NCI-H1105 (cell line): ENCODE measurements at places on chromosomes 5 and 9.

DNA sequence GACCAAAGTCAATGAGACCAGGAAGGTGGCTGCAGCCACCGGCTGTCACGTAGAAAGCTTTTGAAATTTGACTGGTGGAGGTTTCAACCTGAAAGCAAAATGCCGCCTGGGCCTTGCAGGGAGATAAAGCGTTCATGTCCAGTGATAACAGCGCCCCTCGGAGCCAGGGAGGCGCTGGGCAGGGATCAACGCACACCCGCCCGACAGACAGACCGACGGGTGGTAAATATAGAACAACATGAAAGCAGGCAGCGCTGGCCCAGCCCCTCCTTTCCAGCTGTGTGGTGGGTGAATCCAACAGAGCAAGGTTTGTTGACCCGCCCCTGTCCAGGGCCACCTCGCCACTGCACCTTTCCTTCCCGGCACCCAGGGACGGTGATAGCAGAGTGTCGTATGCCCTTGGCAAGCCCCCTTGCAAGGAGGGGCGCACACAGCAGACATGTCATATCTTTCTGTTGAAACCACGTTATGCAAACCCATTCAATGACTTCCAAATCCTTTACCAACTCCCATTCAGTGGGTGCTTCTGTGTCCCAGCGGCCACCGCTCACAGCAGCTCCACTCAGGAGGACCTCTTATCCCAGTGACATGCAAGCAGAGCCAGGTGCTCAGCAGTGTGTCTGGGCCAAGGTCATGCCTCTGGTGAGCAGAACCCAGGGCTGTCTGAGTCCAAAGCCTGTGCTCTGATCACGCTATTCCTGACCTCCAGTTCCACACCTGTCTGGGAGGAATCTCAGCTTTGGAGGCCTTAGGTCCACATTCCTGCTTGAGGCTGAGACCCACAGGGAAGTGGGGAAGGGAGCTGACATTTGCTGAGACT, 38.7 kb downstream of the NKX2-5 start:
- DNase-seq: no peak

DNA sequence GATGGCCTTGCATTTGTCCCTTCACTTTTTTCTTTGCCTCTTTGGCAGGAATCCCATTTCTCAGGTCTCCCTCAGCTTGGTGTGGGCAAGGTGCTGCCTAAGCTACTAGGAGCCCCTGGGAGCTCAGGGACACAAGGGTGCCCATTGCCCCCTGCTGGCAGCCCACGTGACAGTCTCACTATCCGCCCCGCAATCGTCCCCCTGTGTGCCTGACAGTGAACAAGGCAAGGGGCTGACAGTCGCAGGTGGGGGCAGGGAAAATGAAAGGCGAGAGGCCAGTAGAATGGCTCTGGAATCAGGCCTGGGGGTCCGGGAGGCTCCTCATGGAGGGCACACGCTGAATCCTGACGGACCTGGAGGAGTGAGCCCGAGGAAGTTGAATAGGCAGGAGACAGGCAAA, 2.0 kb upstream of the PCDH12 start:
- no peak for DNase-seq

GRCh38 chr5:113224605-113225065, 210.2 kb downstream of the TSSK1B start:
- no peak for DNase-seq

GRCh38 chr9:76290555-76290954, 103.7 kb downstream of the RFK start:
- no peak for DNase-seq

GRCh38 chr5:143014017-143014651, 244.0 kb downstream of the ARHGAP26 start:
- DNase-seq: no peak

DNA sequence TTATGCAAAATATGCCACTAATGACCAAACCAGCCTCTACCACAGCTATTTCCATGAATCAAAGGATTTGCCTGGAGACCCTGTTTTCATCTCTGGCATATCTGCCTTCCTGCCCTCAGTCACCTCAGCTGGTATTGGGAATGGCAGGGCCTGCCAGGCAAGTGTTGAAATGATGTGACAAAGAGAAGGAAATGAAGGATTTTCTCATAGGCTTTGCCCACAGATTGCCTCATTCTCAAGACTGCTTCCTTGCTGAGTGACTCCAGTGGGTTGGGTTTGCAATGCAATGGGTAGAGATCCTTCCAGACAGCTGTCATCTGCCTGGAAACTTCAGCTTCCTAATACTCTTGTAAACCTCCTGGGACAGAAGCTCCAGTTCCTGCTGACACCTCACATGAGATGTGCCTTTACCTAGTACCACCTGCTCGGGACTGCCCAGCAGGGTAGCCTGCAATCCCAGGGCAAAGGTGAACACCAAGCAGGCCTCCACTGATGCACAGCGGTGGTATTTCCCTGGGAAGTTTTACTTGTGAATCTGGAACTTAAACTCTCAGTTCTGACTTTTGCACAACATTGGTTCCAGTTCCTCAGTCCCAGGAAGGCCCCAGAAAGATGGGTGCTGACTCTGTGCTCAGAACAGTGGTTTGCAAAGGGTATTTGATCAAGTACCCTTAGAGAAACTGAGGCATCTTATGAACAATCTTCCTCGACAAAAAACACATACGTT, 64.8 kb upstream of the SLC1A1 start:
- no peak for DNase-seq

- no peak for DNase-seq
Observed at GRCh38 chr9:134947265-134947955, 29.7 kb upstream of the FCN1 start.

DNA sequence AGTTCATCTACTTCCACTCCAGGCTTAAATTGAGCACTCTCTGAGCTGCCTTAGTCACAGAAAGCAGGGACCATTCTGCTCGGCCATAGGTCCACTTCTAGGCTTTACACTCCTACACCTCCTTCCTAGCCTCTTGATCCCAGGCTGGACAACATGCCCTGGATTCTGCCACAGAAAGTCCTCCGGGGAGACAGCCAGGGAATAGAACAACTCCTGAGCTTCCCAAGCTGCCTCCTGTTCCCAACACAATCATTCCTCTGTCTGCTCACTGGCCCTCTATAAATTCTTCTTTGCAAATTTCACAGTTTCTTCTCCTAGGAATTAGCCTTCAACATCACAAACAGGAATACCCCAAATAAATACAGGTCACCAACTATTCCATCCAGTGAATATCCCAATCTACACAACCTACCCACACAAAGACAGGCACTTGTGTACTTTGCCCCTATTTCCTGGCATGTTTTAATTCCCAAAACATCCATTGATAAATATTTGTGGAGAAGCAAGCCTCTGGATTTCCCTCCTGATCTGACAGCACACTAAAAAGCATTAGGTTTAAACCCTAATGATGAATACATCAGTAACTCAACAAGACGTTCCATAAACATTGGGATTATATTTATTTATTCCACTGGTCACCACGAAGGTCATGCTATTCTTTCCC, 125.5 kb downstream of the ENC1 start:
- no peak for DNase-seq

DNA sequence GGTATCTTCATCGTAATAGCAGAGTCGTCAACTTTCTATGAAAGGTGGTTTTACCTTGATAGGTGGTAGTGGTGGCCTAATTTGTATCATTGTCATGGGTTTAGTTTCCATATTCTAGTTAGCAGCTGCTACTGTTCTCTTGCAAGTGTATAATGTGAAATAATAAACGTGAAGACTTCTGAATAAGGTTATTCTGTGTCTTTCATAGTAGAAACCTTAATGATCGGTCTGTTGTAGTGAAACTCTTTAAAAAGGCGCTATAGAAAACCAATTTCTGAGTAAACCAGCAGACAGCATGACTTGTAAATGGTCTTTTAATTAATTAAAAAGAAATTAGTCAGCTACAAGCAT, 1.6 kb downstream of the SET start:
- DNase-seq: no peak

GRCh38 chr9:96460470-96460869, 10.5 kb downstream of the HABP4 start:
- DNase-seq: no peak

DNA sequence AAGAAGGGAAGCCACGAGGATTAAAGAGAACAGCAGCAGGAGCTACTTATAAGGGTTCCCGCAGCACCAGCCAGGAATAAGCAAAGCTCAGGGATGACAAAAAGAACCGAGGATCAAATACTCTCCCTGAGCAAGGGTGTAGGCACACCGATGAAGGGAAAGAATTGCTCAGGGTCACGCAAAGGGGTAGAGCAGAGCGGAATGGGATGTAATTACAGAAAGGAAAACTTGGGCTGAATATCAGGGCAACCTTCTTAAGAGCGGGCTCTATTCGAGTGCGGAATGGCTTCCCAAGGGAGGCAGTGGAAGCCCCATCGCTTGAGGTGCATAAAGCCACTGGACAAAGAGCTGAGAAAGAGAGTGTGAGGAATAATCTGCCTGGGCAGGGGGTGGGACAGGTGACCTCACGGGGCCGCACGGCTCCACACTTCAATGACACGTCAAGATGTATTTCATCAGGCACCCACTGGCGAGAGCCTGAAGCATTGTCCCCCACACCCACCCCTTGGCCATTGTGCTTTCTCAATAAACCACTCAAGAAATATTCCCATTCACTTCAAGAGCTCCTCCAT, 162.2 kb downstream of the EBF1 start:
- DNase-seq: no peak

DNA sequence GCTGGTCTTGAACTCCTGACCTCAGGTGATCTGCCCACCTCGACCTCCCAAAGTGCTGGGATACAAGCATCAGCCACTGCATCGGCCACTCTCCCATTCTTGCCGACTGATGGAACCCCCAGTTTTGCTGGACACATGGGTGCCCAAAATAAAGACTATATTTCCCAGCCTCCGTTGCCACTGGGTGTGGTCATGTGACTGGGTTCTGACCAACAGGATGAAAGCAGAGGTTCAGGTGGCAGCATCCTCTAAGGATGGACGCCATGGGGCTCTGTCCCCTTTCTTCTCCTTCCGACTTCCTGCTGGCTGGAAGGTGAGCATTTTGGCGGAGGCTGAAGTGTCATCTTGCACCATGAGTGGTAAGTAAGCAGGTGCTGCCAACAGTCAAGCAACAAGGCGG, 10.3 kb downstream of the PDLIM7 start:
- DNase-seq: no peak

GRCh38 chr5:142924135-142924883, 154.1 kb downstream of the ARHGAP26 start:
- no peak for DNase-seq

GRCh38 chr5:149549461-149550267, 1.6 kb downstream of the CSNK1A1 start:
- DNase-seq: peak; percentile 30

GRCh38 chr5:152331718-152332117, 73.4 kb downstream of the NMUR2 start:
- no peak for DNase-seq

DNA sequence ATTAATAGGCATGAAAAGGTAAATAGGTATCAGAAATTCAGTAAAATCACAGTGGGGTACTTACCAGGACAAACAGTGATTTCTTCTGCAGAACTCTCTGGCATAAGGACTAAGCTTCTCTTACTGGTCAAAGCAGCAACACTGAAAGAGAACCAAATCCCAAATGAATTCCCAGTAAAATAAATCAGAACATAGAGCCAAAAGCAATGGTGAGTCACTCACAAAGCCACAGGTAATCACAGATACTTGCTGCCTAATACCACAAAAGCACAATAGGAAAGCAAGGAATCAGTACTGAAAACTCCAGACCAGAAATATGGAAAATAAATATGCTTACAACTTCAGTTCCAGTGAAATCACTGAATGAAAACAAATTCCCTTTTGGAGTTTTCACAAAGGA, 50.7 kb downstream of the UIMC1 start:
- DNase-seq: no peak

GRCh38 chr5:78661691-78662090, 13.1 kb upstream of the LHFPL2 start:
- DNase-seq: no peak

- DNase-seq: no peak
Observed at GRCh38 chr5:82692826-82693225, 384.4 kb downstream of the TMEM167A start.

- DNase-seq: no peak
Observed at GRCh38 chr5:112125903-112126302, 293.2 kb downstream of the EPB41L4A start.

DNA sequence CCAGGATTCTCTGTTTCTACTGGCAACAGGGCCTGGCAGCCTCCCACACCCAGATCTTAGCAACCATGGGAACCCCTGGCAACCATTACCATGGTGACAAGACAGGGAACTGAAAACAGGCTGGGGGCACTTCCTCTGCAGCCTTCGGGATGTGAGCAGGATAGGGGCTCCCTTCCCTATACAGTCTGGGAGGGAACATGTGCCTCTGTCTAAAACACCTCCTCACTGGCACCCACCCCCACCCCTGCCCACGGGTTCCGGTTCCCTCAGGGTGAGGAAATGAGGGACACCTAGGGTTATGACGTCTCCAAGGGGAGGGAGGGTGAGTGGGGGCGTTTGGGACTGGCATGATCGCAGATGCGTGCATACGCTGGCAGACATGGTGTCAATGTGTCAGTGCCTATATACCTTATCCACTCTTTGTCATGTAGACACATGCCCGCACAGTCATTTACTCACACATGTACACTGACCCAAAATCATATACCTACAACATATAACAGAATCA, 3.0 kb upstream of the DNAJB5 start:
- peak; percentile 20 for DNase-seq

DNA sequence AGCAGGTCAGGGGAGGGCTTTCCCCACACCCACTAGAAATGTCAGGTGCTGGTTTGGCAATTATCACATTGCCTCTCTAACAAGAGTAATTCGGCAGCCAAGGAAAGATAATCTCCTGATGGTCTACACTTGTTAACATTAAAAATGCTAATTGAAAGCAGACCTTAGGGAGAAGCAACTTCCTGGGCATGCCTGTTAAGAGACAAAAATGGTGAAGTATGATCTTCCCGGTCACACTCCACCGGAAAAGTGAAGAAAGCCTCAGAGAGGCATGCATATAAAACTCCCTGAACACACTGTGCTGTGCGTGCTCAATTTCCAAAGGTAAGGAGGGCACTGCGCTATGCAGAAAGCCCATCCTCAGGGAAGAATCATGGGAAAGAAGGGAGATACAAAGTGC, 244.3 kb downstream of the FAM170A start:
- no peak for DNase-seq

DNA sequence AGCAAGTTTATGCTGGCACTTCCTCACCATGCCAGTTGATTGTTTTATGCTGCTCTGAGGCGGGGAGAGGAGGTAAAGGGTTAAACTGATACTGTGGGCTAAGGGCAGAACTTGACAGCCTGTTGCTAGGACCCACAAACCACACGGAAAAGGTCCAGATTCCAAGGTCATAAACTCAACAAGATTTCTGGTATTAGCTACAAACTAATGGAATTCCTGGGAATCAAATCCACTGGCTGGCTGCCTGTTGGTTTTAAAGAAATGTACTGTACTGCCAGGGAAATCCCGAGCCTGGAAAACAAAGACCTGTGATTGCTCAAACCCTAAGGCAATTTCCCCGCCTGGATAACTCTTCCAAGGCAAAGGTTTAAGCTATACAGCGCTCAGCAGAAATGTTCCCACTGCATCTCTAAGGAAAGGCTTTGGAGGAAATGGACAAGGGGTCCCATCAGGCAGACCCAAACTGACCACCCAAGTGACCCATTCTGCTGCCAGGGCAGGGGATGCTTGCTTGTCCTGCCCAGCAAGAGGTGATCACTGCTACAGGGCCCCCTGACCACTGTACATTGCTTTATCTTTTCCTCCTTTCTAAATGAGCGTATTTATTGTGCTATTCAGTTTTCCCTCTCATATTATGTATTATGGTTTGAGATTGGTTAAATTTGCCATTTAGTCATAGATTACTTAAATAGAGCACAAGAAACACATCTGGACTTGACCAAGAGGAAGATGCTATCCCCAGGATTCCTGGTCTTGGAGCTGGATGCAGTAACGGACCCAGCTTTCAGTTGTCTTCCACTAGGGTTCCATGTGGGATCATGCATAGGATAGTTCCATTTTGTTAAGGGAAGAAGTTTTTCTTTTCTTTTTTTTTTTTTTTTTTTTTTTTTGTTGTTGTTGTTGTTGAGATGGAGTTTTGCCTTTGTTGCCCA, 124.3 kb downstream of the SUSD1 start:
- no peak for DNase-seq
